ENCODE measurements at places on chromosomes 11 and 22.

DNA sequence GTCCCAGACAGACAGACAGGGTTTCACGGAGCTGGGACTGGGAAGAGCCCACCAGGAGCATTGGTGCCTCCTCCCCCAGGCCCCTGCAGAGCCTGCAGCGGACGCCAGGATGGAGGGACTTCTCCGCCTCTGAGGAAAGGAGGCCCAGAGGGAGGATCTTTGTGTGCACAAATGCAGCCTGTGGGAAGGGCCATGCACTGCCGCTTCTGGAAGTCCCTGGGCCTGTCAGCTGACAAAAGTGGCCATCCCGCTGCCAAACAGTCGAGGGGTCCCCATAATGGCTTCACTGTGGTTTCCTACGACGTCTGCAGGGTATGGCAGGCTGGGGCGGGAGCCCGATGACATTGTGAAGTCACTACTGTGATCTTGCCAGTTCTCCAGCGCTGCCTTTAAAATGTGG lies 73.8 kb downstream of the TP53I11 start:
- no peak for DNase-seq

GRCh38 chr11:31817054-31817620 lies 6.0 kb upstream of the PAX6 start:
- no peak for DNase-seq

GRCh38 chr11:105618343-105618955 lies 8.6 kb downstream of the GRIA4 start:
- no peak for DNase-seq

DNA sequence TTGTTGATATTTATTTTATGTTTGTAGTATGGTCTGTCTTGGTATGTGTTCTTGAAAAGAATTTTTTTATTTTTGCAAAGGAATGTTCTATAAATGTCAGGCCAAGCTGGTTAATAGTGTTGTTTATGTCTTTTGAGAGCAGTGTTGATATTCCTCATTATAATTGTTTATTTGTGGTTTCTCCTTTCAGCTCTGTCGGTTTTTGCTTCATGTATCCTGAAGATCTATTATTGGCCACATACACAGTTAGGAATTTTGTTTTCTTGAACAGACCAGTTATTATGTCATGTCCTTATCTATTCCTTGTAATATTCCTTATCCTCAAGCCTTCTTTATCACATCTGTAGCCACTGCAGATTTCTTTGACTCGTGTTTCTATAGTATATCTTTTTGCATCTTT lies 56.5 kb downstream of the PDHX start:
- no peak for DNase-seq
